ENCODE measurements at places on chromosomes 2 and 18.

DNA sequence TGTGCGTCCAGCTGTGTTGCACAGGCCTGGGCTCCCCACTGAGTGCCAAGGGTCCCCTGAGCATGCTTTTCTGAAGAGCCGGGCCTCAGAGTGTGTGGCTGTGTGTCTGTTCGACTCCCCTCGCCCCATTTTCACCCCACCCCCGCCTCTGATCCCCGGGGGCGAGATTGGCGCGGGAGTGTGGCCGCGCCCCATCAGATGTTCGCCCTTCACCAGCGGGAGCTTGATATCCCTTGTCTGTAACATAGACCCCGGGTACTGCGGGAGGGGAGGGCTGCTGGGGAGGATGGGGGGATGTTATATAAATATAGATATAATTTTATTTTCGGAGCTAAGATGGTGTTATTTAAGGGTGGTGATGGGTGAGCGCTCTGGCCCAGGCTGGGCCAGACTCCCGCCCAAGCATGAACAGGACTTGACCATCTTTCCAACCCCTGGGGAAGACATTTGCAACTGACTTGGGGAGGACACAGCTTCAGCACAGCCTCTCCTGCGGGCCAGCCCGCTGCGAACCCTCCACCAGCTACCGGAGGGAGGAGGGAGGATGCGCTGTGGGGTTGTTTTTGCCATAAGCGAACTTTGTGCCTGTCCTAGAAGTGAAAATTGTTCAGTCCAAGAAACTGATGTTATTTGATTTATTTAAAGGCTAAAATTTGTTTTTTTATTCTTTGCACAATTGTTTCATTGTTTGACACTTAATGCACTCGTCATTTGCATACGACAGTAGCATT lies 1.5 kb downstream of the RHOB start:
- no peak for DNase-seq

DNA sequence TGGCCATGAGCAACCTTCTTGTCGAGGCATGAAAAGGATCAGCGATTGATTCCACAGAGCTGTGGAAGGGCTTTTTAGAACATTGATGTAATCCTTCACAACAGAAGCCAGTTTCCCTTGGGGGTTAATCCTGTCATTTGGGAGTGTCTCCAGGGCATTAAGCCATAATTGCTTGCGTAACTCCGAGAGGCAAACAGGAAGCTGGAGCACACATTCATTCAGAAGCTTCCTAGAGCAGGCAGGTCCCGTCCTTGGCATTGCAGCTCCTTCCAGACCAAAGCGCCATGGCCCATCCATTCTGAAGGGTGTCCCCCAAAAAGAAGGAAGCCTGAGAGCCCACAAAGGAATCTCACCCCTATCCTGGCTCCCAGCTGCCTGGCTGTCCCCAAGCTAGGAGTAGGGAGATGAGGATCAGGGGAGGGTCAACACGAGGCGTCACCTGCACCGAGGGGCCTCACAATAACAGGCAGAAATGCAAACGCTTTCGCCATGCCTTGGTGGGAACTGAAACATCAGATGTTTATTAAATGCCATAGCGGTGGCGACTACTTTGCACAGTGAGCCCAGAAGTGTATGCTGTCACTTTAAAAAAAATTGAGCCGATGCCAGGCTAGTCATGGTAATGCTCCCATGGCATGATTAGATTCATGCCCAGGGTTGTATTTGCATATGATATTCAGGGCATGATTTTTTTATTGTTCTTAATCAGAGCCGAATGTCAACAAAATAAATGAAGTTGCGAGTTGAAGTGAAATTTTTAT lies 339.4 kb downstream of the BCL11A start:
- DNase-seq: no peak

GRCh38 chr2:55951533-55951932 lies 28.0 kb upstream of the EFEMP1 start:
- no peak for DNase-seq

GRCh38 chr18:79065802-79066201 lies 3.4 kb upstream of the ATP9B start:
- DNase-seq: no peak

DNA sequence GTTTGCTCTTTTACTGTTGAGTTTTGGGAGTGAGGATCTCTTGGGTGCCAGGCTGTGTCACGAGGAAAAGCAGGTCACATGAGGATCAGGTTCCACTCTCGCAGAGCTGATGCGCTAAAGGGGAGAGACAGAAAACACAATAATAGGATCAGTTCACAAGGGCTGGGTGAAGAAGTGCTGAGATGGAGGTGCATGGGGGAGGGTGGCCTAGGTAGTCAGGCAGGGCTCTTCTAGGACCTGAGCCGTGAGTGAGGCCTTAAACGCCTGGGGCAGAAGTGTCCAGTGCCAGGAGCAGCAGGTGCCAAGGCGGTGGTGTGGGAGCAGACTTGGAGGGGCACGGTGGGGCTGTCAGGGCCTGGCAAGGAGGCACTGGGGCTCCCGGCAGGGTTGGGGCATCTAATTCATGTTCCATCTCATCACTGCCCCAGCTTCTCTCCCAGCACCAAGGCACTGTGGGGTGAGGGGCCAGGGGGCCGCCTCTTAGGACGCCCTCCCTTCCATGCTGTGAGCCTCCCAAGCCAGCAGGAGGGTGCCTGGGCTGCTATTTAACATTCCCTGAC lies 9.3 kb downstream of the KCNIP3 start:
- DNase-seq: no peak

- DNase-seq: no peak
Measured at GRCh38 chr2:170715932-170716777, 1.0 kb downstream of the SP5 start.

GRCh38 chr2:155748131-155748530 lies 584.4 kb downstream of the NR4A2 start:
- DNase-seq: no peak

GRCh38 chr2:47034973-47035609 lies 119.5 kb upstream of the MCFD2 start:
- no peak for DNase-seq

- no peak for DNase-seq
Measured at GRCh38 chr2:68789603-68790002, 55.0 kb downstream of the ARHGAP25 start.

GRCh38 chr2:10057231-10058107 lies 14.1 kb downstream of the KLF11 start:
- DNase-seq: no peak

DNA sequence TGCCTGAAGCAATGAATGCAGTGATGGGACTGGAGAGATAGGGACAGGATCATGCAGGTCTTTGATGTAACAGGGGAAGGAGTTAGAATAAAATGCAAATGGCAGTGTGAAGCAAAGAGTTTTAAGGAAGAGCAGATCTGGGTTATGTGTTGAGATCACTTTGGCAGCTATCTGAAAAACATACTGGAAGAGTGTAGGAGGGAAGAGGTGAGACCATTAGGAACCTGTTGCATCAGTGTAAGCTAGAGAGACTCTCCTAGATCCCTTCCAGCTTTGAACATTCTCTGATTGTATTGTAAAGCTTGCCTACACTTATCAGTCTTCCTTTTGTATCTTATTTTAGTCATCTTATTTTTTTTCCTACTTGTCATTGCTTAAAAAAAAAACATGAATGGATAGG lies 10.5 kb downstream of the ACVR2A start:
- DNase-seq: no peak

DNA sequence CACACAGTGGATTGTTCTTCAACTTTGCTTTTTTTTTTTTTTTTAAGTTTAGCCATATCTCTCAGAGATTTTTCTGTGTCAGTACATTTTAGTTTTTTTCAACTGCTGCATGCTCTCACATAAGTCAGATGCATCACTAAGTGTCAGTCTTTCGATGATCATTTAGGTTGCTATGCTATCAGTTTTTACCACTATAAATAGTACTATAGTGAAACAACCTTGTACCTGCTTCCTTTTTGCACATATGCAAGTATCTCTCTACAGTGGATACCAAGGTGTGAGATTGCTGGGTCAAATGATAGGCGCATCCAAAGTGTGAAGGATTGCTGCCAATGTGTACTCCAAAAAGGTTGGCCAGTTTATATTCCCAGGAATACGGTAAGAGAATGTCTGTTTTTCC lies 33.5 kb upstream of the MAP4K3 start:
- no peak for DNase-seq

- DNase-seq: no peak
Measured at GRCh38 chr2:55150834-55151233, 81.3 kb downstream of the CLHC1 start.

DNA sequence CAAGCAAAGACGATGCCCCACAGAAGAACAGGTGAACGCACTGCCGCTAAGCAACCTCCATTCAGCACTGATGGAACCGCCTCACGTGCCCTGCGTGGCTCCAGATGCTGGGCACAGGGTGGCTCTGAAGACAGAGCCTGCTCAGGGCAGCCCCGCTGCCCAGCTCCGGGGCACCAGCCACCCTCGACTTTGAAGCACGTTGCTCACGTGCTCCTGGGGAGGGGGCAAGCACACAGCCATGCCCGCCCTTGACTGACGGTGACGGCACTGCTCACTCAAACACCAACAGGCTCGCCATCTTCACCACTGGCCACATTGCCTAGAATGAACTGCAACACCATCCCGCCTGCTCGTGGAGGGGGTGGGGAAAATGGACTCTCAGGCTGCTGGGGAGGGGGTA lies 251.3 kb downstream of the HDAC4 start:
- no peak for DNase-seq

DNA sequence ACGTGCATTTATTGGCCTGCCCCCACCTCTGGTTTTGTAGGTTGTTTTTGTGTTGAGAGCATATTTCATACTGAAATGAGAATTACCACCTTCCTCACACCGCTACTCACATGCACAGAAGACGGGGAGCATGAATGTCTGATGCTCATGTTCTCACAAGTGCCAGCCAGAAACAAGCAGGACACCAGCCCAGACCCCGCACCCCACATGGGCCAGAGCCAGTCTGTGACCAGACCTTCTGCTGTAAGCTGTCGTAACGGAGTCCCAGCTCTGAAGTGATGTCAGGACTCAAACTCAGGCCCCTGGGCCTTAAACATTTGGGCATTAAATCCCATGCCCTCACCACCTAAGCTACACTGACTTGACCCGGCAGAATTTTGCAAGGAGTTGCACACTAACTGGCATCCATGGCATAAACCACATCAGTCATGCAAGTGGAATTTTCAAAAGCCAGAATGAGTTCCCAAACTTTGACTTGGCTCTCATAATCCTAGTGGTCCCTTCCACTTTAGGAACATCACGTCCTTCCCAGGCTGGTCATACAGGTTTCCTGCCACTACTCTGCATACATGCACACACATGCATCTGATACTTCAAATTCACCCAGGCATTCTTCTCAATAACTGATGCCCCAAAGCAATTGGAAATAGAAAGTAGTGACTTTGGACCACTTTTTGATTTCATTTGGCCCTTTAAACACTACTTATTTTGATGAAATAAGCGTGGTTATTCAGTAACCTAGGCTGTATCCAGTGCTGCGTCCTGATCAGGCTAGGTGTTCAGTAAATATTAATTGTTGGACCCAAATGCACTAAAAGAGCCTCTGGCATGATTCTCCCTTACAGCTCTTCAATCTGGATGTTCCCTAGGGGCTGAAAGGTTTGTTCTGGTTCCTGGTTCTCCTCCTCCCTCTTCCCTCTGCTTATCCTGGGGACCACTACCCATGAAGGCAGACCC lies 223.1 kb upstream of the ID2 start:
- no peak for DNase-seq

DNA sequence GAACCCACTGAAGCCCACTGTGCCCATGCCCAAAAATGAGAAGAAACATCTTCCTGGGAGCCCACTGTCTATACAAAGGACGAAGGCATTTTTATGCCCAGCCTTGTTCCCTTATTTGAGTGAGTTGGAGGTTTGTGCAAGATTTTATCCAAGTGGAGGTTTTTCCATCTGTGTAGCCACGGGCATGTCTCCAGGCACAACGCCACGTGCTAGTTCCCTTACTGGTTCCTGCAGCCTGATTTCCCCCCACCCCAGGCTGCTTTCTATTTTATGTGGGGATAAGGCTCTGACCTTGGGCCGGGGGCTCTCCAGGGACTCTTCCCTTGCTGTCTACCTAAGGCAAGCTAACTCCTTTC lies 22.2 kb upstream of the TXNL4A start:
- DNase-seq: no peak

DNA sequence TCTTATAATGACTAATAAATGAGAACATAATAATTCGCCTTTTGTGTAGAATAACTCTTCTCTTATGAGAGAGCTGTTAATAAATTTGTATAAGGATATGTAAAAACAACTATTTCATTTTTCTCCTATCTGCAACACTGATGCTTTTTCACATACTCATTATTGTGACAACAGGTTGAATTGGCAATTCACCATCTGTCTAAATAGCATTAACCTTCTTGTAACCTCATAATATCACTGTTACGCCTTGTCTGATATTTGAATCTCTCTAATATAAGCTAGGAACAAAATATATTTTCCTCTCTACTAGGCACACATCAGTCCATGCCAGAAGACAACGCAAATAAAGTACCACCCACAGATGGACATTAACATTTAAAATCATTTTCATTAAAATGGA lies 938.9 kb downstream of the CPS1 start:
- DNase-seq: no peak

GRCh38 chr2:188785490-188785889 lies 188.7 kb upstream of the COL3A1 start:
- no peak for DNase-seq

- DNase-seq: no peak
Measured at GRCh38 chr2:42964439-42965083, 172.2 kb upstream of the HAAO start.

DNA sequence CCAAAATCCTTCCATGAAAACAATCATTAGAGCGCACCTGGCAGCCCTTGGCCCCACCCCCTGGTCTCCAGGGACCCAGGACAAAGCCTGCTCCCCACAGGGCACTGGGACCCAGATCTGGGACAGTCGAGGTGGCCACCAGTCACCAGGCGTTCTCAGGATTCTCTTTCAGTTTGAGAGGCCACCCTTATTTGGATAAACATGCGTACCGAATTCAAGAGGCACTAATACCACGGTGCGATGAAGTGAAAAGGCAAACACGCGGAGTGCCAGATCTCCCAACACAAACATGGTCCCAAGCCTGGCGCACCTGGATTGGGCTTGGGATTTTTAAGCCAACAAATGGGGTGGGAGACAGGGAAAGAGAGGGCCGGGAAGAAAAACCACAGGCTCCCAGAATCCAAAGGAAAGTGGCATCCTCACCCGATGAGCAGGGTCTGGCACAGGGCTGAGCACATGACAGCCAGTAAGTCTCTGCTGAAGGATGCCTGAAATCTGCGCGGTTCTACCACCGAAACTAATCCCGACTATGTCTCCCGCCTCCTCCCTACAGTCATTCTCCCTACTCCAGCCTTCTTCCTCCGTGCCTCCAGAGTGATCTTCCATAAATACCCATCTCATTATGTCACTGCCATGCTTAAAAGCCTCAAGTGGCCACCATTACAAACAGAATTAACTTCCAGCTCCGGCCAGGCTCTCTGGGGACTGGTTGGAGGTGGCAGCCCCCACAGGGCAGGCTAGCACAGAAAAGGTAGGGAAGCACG lies 60.9 kb upstream of the KLHL29 start:
- no peak for DNase-seq

DNA sequence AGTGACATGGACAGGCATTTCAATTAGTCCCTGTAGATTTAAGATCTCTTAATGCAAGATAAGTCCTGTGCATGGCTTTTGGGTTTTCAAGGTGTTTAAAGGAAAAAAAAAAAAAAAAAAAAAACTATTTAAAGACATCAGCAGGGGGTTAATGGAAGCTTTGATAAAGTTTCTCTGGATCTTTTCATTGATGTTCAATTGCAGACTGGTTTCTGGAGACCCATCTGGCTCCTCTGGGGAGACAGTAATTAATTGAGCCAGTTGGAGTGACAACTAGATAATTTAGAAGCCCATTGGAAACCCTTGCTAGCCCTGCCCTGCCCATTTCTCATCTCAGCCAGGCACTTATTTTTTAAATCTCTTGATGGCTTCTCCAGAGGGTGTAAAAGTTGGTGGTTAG lies 98.7 kb downstream of the EPHA4 start:
- no peak for DNase-seq

GRCh38 chr2:96890726-96891385 lies 21.0 kb upstream of the SEMA4C start:
- DNase-seq: no peak
